ENCODE measurements at places on chromosomes 2 and 18.

- no peak for DNase-seq
Observed at GRCh38 chr2:45368792-45369191, 242.3 kb downstream of the SRBD1 start.

- no peak for DNase-seq
Observed at GRCh38 chr2:201006704-201007103, 43.2 kb upstream of the ORC2 start.

GRCh38 chr18:31741097-31741735 lies 19.5 kb downstream of the SLC25A52 start:
- DNase-seq: no peak

- no peak for DNase-seq
Observed at GRCh38 chr2:126600742-126601141, 55.2 kb upstream of the GYPC start.

DNA sequence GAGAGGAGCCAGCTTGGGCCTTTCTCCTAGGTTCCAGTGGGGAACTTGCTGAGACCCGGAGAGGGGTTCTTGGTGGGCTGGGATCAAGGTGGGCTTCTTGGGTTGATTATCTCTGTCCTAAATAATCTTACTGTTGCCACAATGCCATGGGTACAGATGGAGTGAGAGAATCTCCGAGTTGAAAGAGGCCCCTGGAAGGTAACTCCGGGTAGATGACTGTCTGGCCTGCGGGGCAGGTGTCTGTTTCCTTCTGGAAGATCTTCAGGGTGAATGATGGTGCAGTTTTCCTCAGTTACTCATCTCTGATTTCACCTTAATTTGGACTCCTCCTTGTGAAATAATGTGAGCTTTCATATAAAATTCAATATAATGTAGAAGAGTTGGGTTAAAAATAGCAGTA lies 159.4 kb downstream of the ACTR3 start:
- no peak for DNase-seq

GRCh38 chr2:75428060-75428459 lies 132.7 kb downstream of the EVA1A start:
- DNase-seq: no peak

- no peak for DNase-seq
Observed at GRCh38 chr18:58633874-58634273, 5.0 kb upstream of the ALPK2 start.

GRCh38 chr2:169928463-169928864 lies 101.2 kb downstream of the UBR3 start:
- no peak for DNase-seq

GRCh38 chr2:206452750-206453149 lies 9.4 kb downstream of the ADAM23 start:
- no peak for DNase-seq

DNA sequence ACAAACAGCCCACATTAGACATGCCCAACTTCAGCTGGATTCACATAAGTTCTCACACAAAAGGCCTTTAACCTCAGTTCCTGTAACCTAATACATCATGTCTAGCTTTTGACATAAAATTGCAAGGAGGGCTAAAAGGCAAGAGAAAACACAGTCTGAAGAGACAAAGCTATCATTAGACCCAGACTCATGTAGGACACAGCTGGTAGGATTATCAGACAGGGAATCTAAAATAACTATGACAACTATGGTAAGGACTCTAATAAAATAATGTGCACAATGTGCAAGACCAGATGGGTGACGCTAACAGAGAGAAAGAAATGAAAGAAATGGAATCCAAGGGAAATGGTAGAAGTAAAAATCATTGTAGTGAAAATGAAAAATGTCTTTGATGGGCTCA lies 643.2 kb upstream of the RAB6C start:
- DNase-seq: no peak

GRCh38 chr2:71802556-71802955 lies 345.1 kb downstream of the CYP26B1 start:
- no peak for DNase-seq

DNA sequence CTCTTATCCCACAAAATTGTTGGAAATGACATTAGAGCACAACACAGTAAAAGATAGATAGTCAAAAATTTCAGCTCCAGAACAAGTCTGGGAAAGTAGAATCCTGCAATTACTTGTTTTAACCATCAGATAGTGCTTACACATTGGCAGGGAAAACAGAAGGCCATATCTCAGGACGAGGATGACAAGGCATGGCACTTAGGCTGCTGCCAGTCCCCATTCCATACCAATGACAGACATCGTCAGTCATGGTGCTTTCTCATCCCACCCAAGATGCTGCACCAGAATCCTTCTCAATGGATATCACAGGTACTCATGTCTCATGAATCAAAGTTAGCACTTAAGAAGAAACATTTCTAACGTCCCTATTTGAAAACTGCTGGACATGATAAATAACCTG lies 187.3 kb downstream of the NCKAP5 start:
- no peak for DNase-seq

GRCh38 chr2:61670591-61671501 lies 132.7 kb upstream of the XPO1 start:
- DNase-seq: no peak

DNA sequence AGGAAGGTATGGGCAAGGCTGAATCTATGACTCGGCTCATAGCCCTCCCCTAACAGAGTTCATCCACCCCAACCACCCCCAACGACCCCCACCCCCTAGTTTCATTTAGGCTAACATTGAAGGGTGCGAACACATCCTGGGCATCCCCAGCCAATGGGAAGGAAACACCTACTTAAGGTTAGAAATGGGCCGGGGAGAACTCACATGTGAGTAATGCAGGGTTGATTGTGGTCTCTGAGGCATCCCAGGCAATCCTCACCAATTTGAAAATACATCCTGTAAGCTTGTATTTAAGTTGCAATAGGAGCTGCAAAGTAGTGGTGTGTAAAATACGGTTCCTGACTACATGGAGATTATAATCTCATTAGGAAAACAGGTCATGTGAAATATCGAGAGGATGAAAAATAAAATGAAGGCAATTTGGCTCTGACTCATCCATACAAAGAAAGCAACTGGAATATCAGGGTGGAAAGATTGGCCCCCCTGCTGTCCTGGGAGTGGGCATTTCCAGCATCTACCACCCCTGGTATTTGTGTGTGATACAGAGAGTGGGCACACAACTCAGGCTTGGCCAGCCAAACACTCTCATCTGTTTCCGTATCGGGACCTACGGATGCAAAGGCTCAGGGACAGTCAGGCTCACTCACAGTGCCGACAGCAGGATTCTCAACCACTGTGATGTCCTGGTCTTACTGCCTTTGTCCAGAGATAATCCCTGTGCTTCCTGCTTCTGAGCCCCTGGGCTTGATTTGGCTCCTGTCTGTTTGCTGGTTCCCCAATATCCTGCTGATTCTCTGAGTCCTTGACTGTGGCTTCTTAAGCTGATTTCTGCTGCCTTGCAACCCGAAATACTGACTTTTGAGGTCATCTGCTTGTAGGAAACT lies 90.0 kb upstream of the NCKAP5 start:
- DNase-seq: no peak

- DNase-seq: no peak
Observed at GRCh38 chr2:180707175-180707883, 273.1 kb upstream of the UBE2E3 start.

DNA sequence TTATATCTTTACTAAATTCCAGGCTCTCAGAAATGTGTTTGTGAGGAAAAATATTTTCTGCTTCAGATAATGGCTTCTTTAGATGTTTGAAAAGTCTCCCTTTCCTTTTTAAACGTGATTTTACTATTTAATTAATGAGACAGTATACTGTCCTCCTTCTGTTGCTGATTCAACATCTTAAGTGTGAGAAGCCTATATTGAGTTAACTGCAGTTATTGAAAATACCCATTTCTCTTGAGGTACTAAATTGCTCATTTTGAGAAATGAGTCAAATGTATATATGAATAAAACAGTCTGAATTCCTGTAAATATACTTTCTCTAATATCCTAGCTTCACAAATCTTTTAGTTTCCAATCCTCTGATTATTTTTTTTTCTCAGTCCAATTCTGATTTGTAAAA lies 470.2 kb downstream of the PTPRM start:
- DNase-seq: no peak

GRCh38 chr2:192011196-192011595 lies 164.3 kb upstream of the CAVIN2 start:
- DNase-seq: no peak

- no peak for DNase-seq
Observed at GRCh38 chr2:10879624-10880585, 31.8 kb upstream of the KCNF1 start.

DNA sequence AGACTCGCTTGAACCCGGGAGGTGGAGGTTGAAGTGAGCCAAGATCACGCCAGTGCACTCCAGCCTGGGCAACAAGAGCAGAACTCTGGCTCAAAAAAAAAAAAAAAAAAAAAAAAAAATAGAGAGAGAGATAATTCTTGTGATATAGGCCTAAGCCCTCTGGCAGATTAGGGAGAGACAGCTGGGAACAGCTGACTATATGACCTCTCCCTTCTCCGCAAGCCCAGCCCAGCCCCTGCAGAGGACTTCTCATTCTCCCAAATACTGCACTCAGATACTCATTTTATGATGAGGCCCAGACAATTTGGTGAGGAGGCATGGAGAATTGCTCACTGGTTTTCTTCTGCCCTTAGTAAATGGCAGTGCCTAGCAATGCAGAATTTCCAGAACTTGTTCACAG lies 262.0 kb downstream of the HAUS1 start:
- DNase-seq: no peak

- no peak for DNase-seq
Observed at GRCh38 chr2:54158311-54158710, 42.9 kb downstream of the ACYP2 start.

GRCh38 chr18:48774941-48775340 lies 175.8 kb downstream of the SMAD7 start:
- DNase-seq: no peak

GRCh38 chr2:205723179-205723578 lies 40.9 kb downstream of the NRP2 start:
- DNase-seq: no peak

DNA sequence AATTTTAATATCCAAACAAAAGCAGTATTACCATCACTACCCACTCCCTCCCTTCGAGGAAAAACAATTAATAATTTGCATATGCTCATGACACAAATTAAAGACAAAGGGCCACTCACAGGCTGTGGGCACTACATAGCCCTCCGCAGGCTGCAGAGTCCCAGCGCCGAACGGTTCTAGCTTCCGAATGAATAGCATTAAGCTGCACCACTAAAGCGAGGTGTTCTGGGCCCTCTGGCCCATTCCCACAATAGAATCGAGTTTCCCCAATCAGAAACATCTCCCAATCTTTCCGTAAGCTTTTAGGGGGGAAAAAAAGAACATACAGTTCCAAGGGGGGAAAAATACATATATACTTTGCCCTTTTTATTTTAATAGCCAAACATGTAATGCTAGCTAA lies 14.5 kb upstream of the SIX3 start:
- no peak for DNase-seq

GRCh38 chr2:31033032-31033431 lies 105.2 kb downstream of the GALNT14 start:
- no peak for DNase-seq

GRCh38 chr2:221517696-221518151 lies 54.4 kb downstream of the EPHA4 start:
- DNase-seq: no peak

GRCh38 chr2:29184531-29184930 lies 69.3 kb downstream of the CLIP4 start:
- DNase-seq: no peak

DNA sequence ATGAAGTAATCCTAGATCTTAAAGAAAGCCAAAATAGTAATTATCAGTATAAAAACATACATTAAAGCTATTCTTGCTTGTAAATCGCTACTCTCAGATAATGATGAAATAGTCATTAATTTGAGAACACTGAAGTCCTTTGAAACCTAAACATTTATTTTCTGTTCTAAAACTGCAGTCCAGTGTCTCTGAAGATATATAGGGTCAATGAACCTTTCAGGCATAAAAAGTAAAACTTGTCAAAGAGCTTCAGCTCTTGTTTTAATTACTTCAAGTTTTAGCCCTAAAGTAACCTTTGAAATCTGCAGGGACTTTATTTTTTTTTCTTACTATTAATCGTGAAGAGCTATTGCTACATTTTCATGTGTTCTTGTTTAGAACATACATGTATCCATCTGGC lies 116.3 kb downstream of the KYNU start:
- DNase-seq: no peak

- no peak for DNase-seq
Observed at GRCh38 chr2:128312411-128312810, 6.3 kb downstream of the HS6ST1 start.

GRCh38 chr2:236254674-236255073 lies 9.5 kb downstream of the ASB18 start:
- DNase-seq: no peak

- DNase-seq: no peak
Observed at GRCh38 chr18:25853691-25854433, 236.6 kb downstream of the SS18 start.

DNA sequence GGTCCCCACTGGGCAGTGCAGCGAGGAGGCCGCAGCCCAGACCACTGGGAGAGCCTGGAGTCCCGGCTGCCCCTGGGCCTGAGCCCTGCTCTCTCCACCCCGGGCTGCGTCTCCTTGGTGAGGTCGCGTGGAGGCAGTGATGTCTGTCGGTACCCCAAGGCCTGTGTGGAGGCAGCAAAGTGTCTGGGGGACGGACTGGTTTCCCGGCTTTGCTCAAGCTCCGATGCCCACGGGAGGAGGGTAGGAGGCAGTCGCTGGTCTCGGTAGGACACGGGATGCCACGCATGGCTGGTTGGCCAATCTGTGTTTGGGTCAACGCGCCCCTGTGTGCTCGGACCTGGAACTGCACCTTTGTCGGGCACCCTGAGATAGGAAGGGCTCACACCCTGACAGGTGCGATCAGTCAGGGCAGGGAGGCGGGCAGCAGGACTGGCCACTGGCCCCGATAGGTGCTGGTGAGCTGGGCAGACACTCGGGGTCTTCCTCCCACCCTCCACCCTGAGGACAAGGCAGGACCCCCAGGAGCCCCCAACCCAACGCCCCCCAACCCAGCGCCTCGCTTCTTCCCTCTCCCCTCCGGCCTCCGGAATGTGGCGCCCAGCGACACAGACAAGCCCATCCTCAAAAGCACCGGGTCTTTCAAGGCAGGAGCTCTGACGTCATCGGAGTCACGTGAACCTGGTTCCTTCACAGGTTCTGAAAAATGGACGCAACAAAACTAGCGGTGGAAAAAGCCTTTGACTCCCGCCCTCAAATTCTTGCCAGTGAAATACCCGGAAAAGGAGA lies 288.6 kb downstream of the NDUFA10 start:
- DNase-seq: no peak

- DNase-seq: no peak
Observed at GRCh38 chr2:3575534-3576262, 638 bp downstream of the RPS7 start.

GRCh38 chr2:85728883-85729824 lies 24.6 kb upstream of the ATOH8 start:
- DNase-seq: peak; percentile 33

DNA sequence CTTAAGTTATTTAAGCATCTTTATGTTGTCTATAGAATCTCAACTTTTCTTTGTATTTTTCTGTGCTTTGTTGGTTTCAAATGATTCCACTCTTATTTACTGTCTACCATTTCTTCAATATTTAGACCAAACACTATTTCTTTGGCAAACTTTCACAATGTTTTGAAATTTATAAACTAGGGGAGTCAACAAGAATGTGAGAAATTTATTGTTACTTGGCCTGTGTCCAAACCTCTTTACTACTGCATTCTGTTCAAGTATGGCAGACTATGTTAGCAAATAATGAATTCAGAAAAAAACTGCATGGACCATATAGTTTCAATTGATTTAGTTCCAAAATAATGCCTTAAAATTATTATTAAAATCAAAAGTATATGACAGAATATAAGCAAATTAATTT lies 470.2 kb downstream of the FBXO15 start:
- DNase-seq: no peak

- DNase-seq: no peak
Observed at GRCh38 chr2:15200581-15200980, 360.6 kb downstream of the NBAS start.
